Caudate nucleus (tissue), 63 donors: ENCODE measurements at places on chromosomes 16 and 17.
A peak's percentile ranks its signal among the peaks of the same experiment; 100 is the strongest.

DNA sequence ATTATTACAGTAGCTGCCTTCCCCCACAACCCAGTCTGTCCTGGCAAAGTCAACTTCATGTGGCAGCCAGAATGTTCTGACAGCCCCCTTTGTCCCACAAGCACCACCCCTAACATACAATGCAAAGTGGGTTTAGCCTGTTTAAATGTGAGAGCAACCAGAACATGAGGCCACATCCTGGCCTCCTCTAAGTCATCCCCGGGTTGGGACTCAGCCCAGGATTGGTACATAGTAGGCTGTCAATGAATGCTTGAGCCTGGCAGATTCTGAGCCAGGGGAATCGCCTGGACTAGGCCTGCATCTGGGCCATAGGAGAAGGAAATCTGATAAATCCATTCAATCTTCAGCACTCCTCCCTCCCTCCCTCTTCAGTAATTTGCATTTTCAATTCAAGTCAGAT is 4.3 kb upstream of the ITGA3 start:
- DNase-seq, result no peak

DNA sequence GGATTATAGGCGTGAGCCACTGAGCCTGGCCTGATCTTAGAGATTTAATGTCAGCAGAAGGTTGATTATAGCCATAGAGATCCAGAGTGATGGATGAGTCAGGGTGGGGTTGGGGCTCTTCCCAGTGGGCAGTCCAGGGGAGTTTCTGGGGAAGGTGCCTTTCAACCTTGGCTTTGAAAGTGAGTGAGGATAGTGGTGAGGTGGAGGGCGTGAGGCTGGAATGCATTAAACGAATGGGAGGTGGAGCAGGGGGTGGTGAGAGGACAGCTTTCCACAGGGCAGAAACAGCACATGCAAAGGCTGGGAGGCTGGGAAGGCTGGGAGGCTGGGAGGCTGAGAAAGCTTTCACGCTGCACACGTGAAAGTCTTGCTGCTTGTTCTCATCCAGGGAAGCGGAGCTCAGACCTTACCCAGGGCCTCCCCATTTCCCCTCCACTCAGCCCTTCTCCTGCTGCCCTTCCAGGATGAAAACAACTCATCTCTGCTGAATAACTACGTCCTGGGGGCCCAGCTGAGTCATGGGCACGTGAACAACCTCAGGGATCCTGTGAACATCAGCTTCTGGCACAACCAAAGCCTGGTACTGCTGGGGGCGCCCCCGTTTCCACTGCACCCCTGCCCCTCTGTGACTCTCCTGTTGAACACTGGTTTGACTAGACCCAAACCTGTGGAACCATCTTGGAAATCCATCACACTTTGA is 22.3 kb downstream of the ADGRG5 start:
- no peak for DNase-seq

DNA sequence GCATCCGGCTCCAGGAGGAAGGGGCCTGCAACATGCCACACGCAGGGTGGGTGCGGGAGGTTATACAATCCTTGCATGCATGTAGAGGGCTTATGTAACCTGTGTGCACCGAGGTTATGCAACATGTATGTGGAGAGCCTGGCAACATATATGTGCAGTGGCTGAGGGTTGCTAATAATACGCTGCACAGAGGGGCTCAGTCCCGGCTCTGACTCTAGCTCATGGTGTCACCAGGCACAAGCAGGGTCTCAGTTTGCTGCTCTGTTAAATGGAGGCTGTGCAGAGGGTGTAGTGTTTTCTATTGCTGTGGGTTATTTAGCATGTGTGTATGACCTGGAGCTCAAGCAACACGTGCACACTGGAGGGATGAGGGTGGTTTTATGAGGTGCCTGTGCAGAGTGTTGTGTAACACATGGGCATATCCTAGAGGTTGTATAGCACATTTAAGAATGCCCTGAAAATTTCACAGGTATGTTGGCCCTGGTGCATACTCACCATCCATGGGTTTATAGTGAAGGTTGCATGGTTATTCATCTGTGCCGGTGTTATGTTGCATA is 13.3 kb downstream of the THRA start:
- DNase-seq, result no peak

- no peak for DNase-seq
Measured at GRCh38 chr17:4453812-4454591, 20.3 kb downstream of the SPNS3 start.

GRCh38 chr17:1498869-1499268 is 6.4 kb upstream of the MYO1C start:
- no peak for DNase-seq

DNA sequence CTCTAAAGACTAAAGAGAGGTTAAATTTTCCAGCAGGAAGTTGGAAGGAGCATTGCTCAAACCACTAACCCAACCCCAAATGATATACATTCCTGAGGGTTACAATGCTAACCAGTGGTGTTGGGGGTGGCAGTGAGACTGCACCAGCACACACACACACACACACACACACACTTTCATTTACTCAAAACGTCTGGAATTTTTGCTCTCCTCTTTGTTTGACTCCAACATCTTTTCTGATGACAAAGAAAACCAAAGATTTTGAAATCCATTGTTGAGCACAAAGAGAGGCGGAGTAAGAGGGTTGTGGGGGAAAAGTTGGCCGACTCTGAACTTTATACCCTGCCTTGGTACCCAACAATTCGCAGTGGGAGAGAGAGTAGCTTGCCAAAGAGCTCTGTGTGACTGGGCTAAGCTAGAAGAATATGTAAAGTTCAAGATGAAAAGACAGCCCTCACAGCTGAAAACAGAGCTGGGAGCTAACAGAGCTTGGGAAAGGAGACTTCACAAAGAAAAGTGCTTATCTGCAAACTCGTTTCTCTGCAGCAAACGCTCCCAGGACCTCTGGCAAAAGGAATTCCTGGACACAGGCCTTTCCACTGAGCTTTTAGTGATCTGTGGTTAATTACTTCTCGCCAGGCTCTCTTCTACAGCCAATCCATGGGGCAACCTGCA is 426.0 kb upstream of the CDH11 start:
- no peak for DNase-seq

- DNase-seq, result no peak
Measured at GRCh38 chr17:81924557-81925532, 2.7 kb downstream of the MAFG start.

- no peak for DNase-seq
Measured at GRCh38 chr16:11060842-11061241, 116.5 kb downstream of the CLEC16A start.

DNA sequence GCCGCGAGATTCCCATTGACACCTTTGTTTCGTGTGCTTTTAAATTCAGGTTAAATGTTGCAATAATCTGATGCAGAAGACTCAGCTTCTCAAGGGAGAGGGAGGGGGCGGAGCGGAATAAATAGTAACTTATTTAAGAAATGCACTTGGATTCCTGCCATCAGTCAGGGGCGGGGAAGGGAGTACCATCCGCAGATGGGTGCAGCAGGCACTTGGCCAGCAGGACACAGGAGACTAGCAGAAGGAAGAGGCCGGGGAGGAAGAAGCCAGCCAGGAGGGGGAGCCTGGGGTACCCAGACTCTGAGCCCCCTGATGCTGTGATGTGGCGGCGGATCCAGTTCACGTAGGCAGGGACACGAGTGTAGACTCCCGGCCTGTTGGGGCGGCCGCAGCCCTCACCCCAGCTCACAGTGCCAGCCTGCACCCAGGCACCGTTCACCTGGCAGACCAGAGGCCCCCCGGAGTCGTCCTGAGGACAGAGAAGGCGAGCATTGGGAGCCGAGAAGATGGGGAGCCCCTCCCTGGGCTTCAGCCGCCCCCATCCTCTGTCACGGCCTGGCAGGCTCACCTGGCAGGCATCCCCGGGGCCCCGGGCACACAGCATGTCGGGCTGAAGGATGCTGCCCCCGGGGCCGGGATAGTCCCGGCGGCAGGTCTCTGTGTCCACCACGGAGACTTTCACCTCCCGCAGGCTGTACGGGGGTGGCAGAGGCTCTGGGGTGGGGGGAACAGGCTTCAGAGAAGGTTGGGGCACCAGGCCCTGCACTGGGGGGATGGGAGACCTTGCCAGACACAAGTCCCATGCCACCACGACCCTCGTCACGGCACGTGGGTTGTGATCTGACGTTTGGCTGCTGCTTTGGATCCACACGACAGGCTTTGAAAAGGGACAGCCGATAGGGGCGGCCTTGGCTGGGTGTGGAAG is 3.2 kb downstream of the TPSG1 start:
- no peak for DNase-seq

DNA sequence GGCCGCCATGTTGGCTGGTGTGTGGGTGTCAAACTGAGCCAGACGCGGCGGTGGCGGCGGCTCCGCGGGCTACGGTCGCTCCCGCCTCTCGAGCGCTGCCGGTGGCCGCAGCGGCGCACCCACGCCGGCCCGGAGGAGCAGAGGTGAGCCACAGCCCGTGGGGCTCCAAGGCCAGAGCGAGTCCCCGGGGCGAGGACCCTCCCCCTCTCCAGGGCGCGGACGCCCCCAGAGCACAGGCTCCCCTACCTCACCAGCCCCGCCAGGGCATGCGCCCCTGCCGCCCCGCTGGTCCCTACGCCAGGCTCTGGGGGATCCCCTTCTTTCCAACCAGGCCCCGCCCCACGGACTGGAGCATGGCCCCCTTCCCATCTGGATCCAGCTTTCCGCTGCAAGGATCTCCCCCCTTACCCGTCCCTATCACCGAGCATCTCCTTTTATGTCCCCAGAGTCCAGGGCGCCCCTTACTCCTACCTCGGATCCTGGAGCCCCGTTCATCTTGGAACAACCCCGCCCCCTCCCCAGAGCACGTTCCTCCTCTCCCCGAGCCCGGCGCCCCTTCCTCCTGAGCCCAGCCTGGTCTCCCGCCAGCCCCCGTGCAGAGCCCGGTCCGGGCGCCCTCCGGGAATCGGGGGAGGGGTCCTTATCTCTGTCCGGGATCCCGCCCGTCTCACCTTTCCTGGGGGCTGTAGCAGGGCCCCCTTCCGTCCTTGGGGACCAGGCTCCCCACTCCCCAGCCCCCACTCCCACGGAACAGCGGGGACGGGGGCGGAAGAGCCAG is 412 bp downstream of the EPN2 start:
- DNase-seq, result no peak

- peak; percentile 42 for DNase-seq
Measured at GRCh38 chr17:80991645-80992076, at the start of gene CHMP6. Gene CHMP6 (plus strand): TSS chr17:80991841. CDS start chr17:80991919, 78 bp downstream.

GRCh38 chr16:59385959-59386358 is 651.8 kb upstream of the GOT2 start:
- no peak for DNase-seq

DNA sequence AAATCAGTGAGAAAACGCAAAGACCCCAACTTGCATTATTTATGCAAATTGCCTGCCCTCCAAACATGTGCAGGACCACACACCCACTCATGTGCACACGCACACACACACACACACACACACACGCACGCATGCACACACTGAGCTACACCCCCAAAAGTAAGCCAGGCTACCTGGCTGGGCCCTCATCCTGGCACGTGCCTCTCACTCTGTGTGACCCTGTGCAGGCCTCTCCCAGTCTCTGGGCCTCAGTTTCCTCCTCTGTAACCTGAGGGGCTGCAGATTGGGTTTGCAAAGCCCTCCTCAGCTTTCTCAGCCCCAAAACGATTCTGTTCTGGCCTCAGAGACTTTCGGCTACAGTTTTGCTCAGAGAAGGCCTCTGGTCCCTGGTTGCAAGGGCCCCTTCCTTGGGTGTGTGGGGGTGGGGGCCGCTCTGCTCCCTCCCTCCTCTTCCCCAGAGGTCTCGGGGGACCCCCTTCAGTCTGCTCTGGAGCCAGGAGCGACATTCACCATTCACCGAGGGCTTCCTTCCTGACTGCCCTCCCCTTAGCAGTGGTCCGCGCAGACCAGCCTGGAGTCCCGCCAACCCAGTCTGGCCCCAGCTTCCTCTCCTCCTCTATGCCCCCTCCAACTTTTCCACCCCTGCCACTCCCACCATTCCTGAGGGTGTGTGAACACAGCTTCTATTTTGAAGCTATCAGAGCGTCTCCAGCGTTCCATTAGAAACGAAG is 5.4 kb upstream of the PIK3R6 start:
- no peak for DNase-seq

DNA sequence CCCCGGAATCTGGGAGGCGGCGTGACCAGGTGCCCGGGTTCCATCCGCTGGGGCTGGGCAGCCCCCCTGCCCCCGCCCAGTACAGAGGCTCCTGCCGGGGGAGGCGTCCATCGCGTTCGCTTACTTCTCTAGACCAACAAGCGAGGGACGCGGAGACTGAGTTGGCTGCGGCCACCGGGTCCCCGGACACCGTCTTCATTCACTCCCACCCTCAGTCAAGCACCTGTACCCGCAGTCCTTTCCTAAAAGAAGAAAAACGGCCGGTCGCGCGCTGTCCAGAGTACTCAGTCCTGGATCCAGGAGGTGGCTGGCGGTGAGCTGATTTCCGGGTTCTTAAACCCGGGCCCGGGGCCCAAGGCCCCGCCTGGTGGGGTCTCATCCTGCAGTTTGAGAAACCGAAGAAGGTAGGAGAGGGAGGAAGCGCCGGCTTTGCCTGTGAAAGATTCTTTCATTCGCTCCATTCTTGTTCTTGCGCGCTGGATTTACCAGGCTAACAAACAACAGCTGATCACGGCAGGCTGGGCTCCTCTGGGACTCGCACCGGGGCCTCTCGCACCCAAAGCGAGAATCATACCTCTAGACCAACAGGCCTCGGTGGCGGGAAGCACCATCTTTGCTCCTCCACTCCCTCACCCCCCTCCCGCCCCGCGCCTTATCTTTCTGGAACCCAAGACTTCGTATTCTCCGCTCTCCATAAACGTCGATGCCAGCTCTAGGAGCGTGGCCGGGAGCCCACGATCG is 17.4 kb upstream of the OR1F1 start:
- no peak for DNase-seq

GRCh38 chr17:13594310-13594709 is 7.4 kb downstream of the HS3ST3A1 start:
- DNase-seq, result no peak

DNA sequence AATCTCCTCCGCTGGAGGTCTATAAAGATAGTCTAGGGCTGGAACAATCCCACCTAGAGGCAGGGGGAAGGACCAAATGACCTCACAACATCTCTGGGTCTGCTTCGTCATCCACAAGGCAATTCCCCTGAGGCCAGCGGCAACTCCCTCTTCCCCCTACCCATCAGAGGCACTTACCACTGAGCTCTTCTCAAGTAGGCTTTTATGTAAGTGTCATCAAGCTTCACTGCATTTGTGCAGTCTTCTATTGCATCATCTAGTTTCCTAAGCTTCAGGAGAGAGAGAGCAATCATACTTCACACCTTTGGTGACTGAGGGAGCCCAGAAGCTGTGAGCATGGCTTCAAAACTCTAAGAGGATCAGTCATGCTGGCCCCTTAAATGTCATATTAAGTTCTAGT is 21.0 kb downstream of the CNP start:
- DNase-seq, result no peak

- DNase-seq, result no peak
Measured at GRCh38 chr17:43616852-43617251, 44.9 kb downstream of the MEOX1 start.
